ENCODE measurements at places on chromosomes 7 and 10. TPM values are rescaled to one million over a fixed set of nuclear protein-coding genes. Genes with fewer than 3 reads are reported as not detected.

The LRRC61 gene
- total RNA-seq: not detected

The CYP3A7 gene
- not detected for total RNA-seq

The BMPER gene
- 7.5 TPM for total RNA-seq

The TLX1 gene
- total RNA-seq: not detected

The ZNF488 gene
- total RNA-seq: under 0.01 TPM

The KLF14 gene
- total RNA-seq: not detected

The PTPRZ1 gene
- total RNA-seq: not detected

The SVOPL gene
- total RNA-seq: not detected

The TDRD1 gene
- total RNA-seq: not detected

The PDE6C gene
- total RNA-seq: not detected

The TMEM178B gene
- total RNA-seq: under 0.01 TPM

The TMEM209 gene
- 11.1 TPM for total RNA-seq

The SLC13A4 gene
- not detected for total RNA-seq

The PLEKHS1 gene
- total RNA-seq: not detected

The CAMK2B gene
- total RNA-seq: 0.18 TPM

The CFTR gene
- under 0.01 TPM for total RNA-seq

The FAM237B gene
- not detected for total RNA-seq

The PLA2G12B gene
- total RNA-seq: not detected

The GSTO2 gene
- total RNA-seq: 2.3 TPM

The CALCR gene
- total RNA-seq: not detected

The CCDC201 gene
- total RNA-seq: not detected

The PAX2 gene
- not detected for total RNA-seq

The C7orf33 gene
- not detected for total RNA-seq

The CCAR1 gene
- 60.8 TPM for total RNA-seq

The FGFR2 gene
- total RNA-seq: under 0.01 TPM

The TMEM236 gene
- not detected for total RNA-seq

The SAP25 gene
- total RNA-seq: not detected

The SLC13A1 gene
- total RNA-seq: not detected

The GCK gene
- 0.18 TPM for total RNA-seq

The TAS2R41 gene
- not detected for total RNA-seq

The TRIL gene
- total RNA-seq: under 0.01 TPM

The MLXIPL gene
- not detected for total RNA-seq

The CALML5 gene
- not detected for total RNA-seq

The SFMBT2 gene
- 1.1 TPM for total RNA-seq

The EPO gene
- not detected for total RNA-seq

The ATP6V0E2 gene
- total RNA-seq: 5.7 TPM

The GPAM gene
- total RNA-seq: 13.1 TPM

The ADRA2A gene
- not detected for total RNA-seq

The NPSR1 gene
- not detected for total RNA-seq

The C7orf57 gene
- not detected for total RNA-seq

The CHST15 gene
- 0.18 TPM for total RNA-seq

The CLEC5A gene
- not detected for total RNA-seq

The CLRN3 gene
- not detected for total RNA-seq

The TAS2R4 gene
- total RNA-seq: 0.28 TPM

The AOAH gene
- total RNA-seq: not detected

The ANK3 gene
- 1.8 TPM for total RNA-seq

The MALRD1 gene
- total RNA-seq: 1.1 TPM

The PRKCQ gene
- total RNA-seq: under 0.01 TPM

The FBXL13 gene
- total RNA-seq: 0.36 TPM

The CCDC3 gene
- total RNA-seq: 0.36 TPM

The SFRP4 gene
- total RNA-seq: not detected

The JAZF1 gene
- total RNA-seq: 8.4 TPM
